Activated CD4-positive, alpha-beta memory T cell treated with anti-CD3 and anti-CD28 coated beads, Interleukin-2, amount 10 ng/mL, durations not matched to agents 7 days and 5 days (primary cell): ENCODE measurements at places on chromosomes 13 and 19.

GRCh38 chr13:95298169-95298965, 2.9 kb downstream of the ABCC4 start:
- DNase-seq: no peak
- peaks cover 23% of the 10 kb centered on the region for H3K4me1 ChIP-seq

- no peak overlapping the region for H3K27ac ChIP-seq
- no peaks in the 10 kb centered on the region for H3K36me3 ChIP-seq
- no peaks in the 10 kb centered on the region for H3K27me3 ChIP-seq
- H3K4me1 ChIP-seq: peaks cover 24% of the 10 kb centered on the region
Measured at GRCh38 chr13:112725346-112726015, 35.6 kb downstream of the ATP11A start.

GRCh38 chr13:25181597-25181996, 9.5 kb upstream of the AMER2 start:
- H3K4me1 ChIP-seq: no peaks in the 10 kb centered on the region
- no peak for DNase-seq
- no peak overlapping the region for H3K4me3 ChIP-seq
- H3K27me3 ChIP-seq: peaks cover 30% of the 10 kb centered on the region
- H3K27ac ChIP-seq: no peak overlapping the region

DNA sequence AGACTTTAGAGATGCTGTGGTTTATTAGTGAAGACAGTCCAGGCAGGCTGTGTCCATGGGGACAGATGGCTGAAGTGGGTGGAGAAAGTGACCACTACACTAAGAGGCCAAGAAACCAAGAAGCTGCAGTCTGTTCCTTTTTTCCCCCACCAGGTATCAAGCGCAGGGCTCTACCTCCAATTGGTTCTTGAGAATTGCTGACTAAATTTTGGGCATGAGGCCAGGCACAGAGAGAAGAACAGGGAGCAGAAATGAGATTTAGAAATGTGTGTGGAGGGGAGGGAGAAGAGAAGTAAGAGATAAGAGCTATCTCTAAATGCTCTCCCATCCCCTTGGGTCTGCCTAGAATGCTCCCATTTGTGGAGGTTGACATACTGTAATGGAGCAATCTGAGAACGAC, 12.3 kb upstream of the CYSLTR2 start:
- no peaks in the 10 kb centered on the region for H3K4me1 ChIP-seq
- no peak overlapping the region for H3K27ac ChIP-seq
- H3K27me3 ChIP-seq: peaks cover 3% of the 10 kb centered on the region
- no peaks in the 10 kb centered on the region for H3K36me3 ChIP-seq
- no peak overlapping the region for H3K4me3 ChIP-seq

DNA sequence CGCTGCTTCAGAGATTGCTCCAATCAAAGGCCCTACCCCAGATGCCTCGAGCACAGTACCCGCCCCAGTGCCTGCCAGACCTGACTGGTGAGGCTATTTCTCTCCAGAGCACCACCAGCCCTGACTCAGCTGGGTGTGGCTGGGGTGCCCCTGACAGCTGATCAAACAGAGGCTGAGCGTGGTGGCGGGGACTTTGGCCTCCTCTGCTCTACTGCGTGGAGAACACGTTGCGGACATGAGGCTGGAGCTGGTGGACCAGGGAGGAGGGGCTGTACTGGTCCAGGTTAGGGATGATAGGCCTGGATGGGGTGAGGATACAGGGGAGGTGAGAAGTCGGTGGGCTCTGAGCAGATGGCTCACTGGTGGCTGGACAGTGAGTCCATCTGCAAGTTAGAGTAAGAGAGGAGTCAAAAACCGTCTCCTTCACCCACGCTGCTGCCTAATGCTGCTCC, 3.5 kb upstream of the DOCK6 start:
- no peak overlapping the region for H3K4me3 ChIP-seq
- no peaks in the 10 kb centered on the region for H3K36me3 ChIP-seq
- H3K27ac ChIP-seq: no peak overlapping the region
- peaks cover 4% of the 10 kb centered on the region for H3K4me1 ChIP-seq
- DNase-seq: no peak

GRCh38 chr19:50465986-50466705, 10.2 kb upstream of the EMC10 start:
- no peaks in the 10 kb centered on the region for H3K36me3 ChIP-seq
- no peak overlapping the region for H3K4me3 ChIP-seq
- no peak for DNase-seq
- no peak overlapping the region for H3K27ac ChIP-seq
- peaks cover 3% of the 10 kb centered on the region for H3K27me3 ChIP-seq
- peaks cover 4% of the 10 kb centered on the region for H3K4me1 ChIP-seq

DNA sequence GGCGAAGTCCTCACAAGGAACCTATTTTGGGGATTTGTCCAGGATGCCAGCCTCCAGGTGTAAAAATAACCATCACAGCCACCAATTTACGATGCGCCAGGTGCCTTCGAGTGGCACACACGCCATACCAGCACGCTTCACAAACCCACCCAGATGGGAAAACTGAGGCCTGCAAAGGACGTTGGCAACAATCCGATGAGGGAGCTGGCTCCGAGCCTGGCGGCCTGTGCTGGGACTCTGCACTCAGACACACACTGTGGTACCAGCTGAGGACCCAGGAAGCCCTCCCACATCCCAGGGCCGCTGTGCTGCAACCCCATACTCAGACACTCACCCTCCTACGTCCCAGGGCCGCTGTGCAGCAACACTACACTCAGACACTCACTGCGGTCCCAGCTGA, 65.0 kb upstream of the C13orf46 start:
- no peak overlapping the region for H3K4me3 ChIP-seq
- H3K4me1 ChIP-seq: peaks cover 2% of the 10 kb centered on the region
- H3K27me3 ChIP-seq: no peaks in the 10 kb centered on the region
- DNase-seq: no peak
- H3K36me3 ChIP-seq: peaks cover 52% of the 10 kb centered on the region
- no peak overlapping the region for H3K27ac ChIP-seq

- H3K27me3 ChIP-seq: peaks cover 1% of the 10 kb centered on the region
- no peak for DNase-seq
- H3K4me1 ChIP-seq: peaks cover 17% of the 10 kb centered on the region
- H3K27ac ChIP-seq: no peak overlapping the region
- H3K4me3 ChIP-seq: no peak overlapping the region
Measured at GRCh38 chr13:24574847-24575246, 62.3 kb upstream of the PARP4 start.

GRCh38 chr13:69704311-69704710, 403.3 kb upstream of the ATXN8OS start:
- H3K36me3 ChIP-seq: no peaks in the 10 kb centered on the region
- no peaks in the 10 kb centered on the region for H3K27me3 ChIP-seq
- H3K27ac ChIP-seq: no peak overlapping the region
- H3K4me3 ChIP-seq: no peak overlapping the region
- no peaks in the 10 kb centered on the region for H3K4me1 ChIP-seq

DNA sequence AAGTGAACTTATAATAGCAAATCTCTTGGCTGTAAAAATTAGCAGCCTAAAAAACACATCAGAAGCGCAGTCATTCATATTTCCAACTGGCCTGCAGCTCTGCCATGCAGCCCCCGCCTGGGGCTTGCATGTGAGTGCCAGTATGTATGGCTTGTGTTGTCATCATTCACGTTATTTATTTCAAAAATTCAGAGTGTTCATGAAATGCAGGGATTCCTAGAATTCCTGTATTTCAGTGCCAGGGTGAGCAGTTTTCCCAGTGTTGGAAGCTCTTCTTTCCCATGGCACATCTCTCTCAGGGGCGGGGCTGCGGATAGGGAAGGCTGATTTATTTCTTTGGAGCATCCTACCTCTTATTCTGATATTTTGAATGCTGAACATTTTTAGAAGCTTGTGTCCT, 234.6 kb downstream of the FGF9 start:
- no peak overlapping the region for H3K27ac ChIP-seq
- H3K4me1 ChIP-seq: no peaks in the 10 kb centered on the region
- no peaks in the 10 kb centered on the region for H3K27me3 ChIP-seq
- H3K4me3 ChIP-seq: no peak overlapping the region
- no peak for DNase-seq

DNA sequence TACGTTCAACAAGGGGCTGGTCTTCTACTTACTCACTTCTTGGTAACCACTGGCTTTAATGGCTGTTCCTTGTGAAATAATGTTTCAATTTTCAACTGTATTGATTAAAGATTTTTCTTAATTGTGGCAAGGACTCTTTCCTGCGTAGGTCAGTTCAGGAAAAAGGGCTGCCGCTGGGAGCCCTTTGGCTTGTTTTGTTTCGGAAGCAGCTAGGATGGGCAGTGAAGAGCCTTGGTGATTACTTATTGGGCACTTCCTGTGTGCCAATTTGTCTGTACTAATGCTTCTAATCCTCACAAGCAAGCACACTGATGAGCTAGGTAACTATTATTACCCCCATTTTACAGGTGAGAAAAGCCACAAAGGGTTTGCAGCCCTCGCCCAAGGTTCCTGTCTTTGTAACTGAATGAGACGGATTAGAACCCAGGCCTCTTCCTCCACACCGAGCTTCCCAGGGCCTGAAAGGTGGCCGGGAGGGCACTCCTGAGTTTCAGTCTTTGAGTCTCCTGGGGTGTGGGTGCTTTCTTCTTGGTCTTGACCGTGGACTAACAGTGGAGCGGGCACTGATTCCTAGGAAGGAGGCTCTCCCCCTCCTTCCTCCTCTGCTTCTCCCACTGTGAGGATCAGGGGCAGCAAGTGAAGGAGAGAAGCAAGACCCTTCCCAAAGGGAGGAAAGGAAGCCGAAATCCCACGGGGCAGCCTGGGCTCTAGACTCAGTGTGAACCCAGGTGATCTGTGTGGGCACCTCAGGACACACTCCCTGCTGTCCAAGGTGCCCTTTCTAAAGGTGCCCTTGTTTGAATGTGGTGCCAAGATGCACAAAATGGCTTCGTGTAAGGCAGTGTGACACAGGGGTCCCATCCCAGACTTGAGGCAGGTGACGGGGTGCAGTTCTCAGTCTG, 3.7 kb downstream of the COL4A2 start:
- no peak overlapping the region for H3K4me3 ChIP-seq
- peaks cover 2% of the 10 kb centered on the region for H3K4me1 ChIP-seq
- peaks cover 45% of the 10 kb centered on the region for H3K27me3 ChIP-seq
- H3K36me3 ChIP-seq: peaks cover under 1% of the 10 kb centered on the region
- no peak for DNase-seq

DNA sequence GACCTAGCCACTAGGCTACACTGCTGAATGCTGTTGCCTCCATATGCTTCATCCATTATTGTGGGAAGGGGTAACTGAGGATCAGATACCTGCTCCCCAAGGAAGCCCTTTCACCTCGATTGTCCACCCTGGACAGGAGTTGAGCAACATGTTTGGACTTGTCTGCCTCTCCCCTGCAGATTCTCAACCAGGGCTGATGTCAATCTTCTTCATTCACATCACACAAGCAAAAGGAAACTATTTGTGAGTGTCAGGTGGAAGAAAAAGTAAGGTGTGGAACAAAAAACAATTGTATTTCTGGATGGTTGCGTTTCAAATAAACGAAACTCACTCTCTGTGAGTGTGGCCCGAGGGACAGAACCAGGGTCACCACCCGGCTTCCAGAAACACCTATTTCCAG, 29.5 kb upstream of the MUC16 start:
- no peaks in the 10 kb centered on the region for H3K27me3 ChIP-seq
- H3K27ac ChIP-seq: no peak overlapping the region
- no peak for DNase-seq
- no peaks in the 10 kb centered on the region for H3K36me3 ChIP-seq
- H3K4me3 ChIP-seq: no peak overlapping the region
